Eye (tissue), 1 donor: ENCODE measurements at places on chromosomes 13 and 19.

DNA sequence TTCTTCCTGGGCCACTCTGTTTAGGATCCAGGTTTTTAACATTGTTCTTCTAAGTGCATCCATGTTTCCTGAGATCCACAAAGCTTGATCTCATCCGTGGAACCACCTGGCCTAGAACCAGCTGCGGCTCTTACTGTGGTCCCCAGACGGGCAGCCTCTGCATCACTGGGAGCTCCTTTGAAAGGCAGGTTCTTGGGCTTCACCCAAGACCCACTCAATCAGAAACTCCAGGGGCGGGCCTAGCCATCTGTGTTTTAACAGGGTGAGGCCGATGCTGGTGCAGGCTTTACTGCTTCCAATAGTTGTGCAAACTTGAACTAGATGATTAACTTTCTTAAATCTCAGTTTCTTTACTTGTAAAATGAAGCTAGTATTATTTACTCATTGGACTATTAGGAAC, 605.7 kb downstream of the FGF9 start:
- no peak for DNase-seq

DNA sequence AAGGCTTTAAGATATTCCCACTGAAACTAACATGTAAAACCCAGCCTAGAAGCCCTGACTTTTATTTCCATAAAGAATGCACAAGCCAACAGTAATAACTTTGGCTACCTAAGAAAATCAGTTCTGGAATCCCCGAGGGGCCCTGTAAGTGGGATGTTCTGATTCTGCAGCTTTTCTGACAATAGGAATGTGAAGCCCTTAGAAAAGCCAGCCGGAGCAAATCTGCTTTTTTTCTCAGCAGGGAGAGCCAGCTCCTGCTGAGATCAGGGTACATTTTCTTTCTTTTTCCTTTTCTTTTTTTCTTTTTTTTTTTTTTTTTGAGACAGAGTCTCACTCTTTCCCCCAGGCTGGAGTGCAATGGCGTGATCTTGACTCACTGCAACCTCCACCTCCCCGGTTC, 8.0 kb upstream of the GARRE1 start:
- DNase-seq = peak; percentile 28

- DNase-seq = no peak
These were observed 102.1 kb downstream of the INSR start for GRCh38 chr19:7191946-7192691.

GRCh38 chr13:60275208-60275607, 111.5 kb upstream of the DIAPH3 start:
- no peak for DNase-seq

GRCh38 chr13:32248801-32249200, 66.4 kb downstream of the ZAR1L start:
- no peak for DNase-seq

DNA sequence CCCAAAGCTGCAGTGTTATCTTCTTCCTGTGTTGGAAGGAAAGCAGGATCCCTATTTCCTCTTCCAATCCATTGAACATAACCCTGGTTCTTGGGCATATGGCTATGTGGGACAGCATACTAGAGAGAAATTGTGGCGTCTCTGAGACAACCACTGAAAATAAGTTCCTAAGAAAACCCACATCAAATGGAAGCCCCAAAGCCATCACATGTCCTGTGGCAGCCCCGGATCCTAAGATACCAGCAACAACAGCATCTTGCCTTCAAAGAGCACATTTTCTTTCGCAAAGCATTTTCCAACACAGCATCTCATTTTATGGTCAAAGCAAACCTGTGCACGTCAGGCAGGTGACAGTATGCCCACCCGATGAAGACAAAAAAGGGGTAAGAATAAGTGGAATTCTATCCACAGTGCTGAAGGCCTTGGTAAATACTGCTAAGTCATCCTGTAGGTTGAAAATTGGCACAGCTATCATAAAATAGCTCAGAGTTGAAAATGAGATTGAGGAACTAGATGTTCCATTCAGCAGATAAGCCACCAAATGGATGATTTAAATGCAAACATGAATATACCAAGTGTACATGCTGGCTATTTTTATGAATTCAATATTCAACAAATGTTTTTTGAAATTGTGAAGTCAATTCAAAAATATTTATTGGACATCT, 232.2 kb downstream of the DLEU7 start:
- DNase-seq = no peak

- DNase-seq = no peak
These were observed 18.7 kb upstream of the B3GNT3 start for GRCh38 chr19:17775991-17776803.
